ENCODE measurements at places on chromosomes 2 and 18.
A peak's percentile ranks its signal among the peaks of the same experiment; 100 is the strongest.

GRCh38 chr18:8188184-8188583 is 421.1 kb upstream of the RAB12 start:
- DNase-seq = no peak

- no peak for DNase-seq
These were observed 366.9 kb upstream of the SPRED2 start for GRCh38 chr2:65799141-65799854.

DNA sequence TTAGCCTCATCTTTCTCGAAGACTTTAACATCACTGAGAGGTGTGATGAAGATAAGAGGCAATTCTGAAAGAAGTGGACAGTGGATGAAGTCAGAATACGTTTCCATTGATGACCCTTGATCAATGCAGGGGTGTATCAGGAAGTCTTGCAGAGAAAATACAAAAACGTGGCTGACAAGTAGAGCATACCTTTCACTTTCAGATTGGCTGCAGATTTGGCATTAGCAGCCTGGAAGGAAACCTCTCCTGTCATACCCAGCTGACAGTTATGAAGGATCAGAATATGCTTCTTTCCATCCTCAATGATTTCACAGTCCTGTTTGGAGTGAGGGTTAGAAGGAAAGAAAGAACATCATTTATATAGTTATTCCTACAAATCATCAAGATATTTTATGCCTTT is 152.5 kb downstream of the PLEKHA3 start:
- no peak for DNase-seq

GRCh38 chr2:102848366-102848839 is 86.6 kb downstream of the TMEM182 start:
- DNase-seq = peak; percentile 16

DNA sequence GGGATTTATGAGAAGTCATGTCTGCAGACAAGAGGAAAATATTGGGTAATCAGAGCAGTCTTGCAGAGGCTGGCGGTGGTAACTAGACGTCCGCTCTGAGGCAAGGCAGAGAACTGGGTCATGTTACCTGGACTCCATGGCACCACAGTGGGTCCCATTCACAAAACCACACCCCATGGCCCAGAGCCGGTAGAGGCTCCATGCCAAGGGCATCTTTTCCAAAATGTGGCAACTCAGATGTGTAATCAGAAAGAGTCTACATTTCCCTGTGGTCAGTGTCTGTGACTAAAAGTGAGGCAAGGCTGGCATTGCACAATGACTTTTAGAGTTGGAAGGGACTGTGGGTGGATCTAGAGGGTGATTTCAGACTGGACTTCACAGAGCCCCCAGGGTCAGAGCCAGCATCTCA is 113.1 kb downstream of the MREG start:
- DNase-seq = no peak

- no peak for DNase-seq
These were observed 66.2 kb downstream of the RTP5 start for GRCh38 chr2:241935774-241936173.

- DNase-seq = no peak
These were observed 42.5 kb downstream of the LRRC30 start for GRCh38 chr18:7273301-7273921.

DNA sequence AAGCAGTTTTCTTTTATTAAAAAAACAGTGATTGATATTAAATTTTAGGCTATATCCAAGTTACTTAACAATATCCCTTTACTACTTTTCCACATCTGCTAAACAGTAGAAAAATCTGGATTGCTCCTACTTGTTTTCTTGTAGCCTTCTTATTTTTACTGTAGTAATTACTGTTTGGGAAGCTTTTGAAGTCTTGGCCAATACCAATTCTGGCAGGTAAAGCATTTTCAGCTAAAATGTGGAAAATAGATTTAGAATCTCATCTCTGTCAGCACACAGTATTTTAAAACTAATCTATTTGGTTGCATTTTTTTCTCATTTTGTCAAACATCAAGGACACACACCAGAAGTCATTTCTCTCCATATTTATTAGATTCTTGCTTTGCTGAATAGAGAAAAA is 1485.7 kb upstream of the PIK3C3 start:
- no peak for DNase-seq

- DNase-seq = no peak
These were observed 25.0 kb downstream of the MPPE1 start for GRCh38 chr18:11883153-11883552.

- no peak for DNase-seq
These were observed 21.2 kb upstream of the AFF3 start for GRCh38 chr2:100163605-100164004.

DNA sequence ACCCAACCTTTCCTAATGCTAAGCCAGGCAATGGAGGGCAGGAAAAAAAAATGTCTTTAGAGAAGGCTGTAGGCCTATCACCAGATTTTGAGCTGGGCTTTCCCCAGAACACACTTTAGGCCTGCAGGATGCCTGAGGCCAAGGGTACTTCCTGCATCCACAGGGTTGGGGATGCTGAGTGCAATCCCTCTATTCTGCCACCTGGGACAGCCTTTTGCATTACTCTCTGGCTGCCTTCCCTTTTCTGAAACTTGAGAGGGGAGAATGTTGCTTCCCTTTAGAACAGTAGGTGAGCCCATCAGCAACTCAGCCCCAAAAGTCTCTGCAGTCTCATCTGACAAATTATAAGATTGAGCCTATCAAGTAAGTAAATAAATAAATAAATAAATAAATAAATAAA is 195.2 kb downstream of the SLC8A1 start:
- no peak for DNase-seq
